ENCODE measurements at places on chromosomes 12 and 14.

GRCh38 chr14:103735022-103735421, 19.4 kb downstream of the ZFYVE21 start:
- DNase-seq: no peak

- no peak for DNase-seq
Measured at GRCh38 chr12:5889381-5890047, 55.5 kb downstream of the ANO2 start.

GRCh38 chr12:89227774-89228173, 124.5 kb downstream of the DUSP6 start:
- no peak for DNase-seq

GRCh38 chr12:4112290-4112689, 161.3 kb upstream of the CCND2 start:
- DNase-seq: no peak

- no peak for DNase-seq
Measured at GRCh38 chr14:103225476-103225875, 102.2 kb downstream of the TNFAIP2 start.

GRCh38 chr12:24361877-24362580, 412.6 kb upstream of the SOX5 start:
- no peak for DNase-seq

DNA sequence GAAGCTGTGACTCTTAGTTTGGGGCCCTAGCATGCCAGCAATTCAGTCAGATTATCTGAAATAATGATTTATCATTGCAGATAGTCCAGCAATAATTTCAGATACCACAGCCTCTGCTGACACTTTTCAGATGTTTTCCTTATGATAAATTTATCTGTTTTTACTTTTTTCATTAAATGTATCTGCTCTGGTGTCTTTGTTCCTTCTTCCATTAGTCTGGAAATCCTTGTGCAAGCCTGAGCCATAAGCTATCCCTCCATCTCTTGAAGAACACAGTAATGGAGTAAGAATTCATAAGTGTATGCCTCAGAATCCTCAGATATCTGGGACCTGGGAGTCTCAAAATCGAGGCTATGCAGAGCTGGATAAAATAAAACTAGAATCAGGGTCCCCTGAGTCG, 146.4 kb upstream of the KRR1 start:
- DNase-seq: no peak

- peak; percentile 63 for DNase-seq
Measured at GRCh38 chr12:6758506-6759095, 5.7 kb upstream of the MLF2 start.

GRCh38 chr14:94054401-94054800, 26.6 kb downstream of the DDX24 start:
- no peak for DNase-seq

DNA sequence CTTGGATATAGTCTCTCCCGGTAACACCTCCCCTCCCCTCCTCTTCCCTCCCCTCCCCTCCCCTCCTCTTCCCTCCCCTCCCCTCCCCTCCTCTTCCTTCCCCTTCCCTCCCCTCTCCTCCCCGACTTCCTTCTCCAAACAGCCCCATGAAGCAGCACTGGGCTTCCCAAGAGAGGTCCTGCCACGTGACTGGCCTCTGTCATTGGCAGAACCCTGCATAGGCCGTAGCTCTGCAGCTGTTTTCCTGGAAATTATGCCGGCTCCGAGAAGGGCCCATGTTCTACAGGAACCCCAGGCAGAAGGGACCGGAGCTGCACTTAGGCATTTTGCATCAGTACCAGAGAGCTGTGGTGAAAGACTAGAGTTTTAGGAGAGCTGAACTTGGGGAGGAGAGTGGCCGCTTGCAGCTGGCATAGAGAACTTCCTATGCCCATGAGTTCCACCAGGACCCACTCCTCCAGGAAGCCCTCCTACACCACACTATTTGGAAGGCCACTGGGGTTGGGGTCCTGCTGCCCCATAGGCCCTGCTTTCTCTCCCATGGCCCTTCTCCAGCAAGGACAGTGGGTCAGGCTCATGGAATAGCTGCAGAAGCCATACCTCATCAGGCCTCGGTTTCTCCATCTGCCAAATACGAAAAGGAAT, 5.1 kb upstream of the TNFAIP2 start:
- no peak for DNase-seq

GRCh38 chr14:91383439-91383838, 34.2 kb downstream of the CCDC88C start:
- DNase-seq: no peak

GRCh38 chr14:50475460-50475859, 56.9 kb downstream of the MAP4K5 start:
- DNase-seq: no peak

- DNase-seq: peak; percentile 60
Measured at GRCh38 chr12:12319451-12320183, 30.4 kb downstream of the MANSC1 start.

- DNase-seq: no peak
Measured at GRCh38 chr14:24840204-24840893, 206.4 kb upstream of the GZMB start.

GRCh38 chr12:57130941-57131340, 2.7 kb downstream of the LRP1 start:
- no peak for DNase-seq

GRCh38 chr14:66238969-66239368, 247.2 kb upstream of the CCDC196 start:
- DNase-seq: no peak

- DNase-seq: peak; percentile 22
Measured at GRCh38 chr14:55752580-55753390, 172.8 kb downstream of the KTN1 start.

GRCh38 chr12:68349220-68349621, 17.1 kb upstream of the MDM1 start:
- peak; percentile 16 for DNase-seq

- no peak for DNase-seq
Measured at GRCh38 chr14:72666610-72667009, 227.3 kb downstream of the DPF3 start.

DNA sequence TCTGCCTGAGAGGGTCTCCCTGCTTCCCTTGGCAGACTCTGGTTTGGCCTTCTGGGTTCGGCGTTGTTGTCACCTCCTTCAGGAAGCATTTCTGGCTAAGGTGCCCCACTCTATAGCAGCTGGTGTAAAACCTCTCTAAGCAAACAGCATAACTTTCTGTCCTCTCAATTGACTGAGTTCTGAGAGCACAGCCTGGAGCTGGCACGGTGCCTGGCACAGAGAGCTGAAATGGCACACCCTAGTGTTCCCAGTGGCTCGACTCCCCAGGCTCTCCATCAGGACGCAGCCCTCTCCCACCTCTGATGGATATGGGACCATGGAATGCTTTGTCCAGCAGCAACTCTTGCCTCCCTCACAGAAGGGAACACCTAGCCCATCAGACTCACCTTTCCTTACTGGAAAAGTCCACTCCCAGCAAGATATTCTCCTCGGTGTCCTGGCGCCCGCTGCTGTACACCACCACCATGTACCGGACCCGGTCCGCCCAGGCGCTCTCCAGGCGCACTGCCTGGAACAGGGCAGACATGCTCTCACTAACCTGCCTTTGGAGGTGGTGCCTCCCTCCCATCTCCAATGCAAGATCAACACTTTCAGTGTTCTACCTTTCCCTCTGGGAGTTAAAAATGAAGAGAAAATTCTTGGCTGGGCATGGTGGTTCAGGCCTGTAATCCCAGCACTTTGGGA, 40.6 kb downstream of the SSH1 start:
- no peak for DNase-seq

- no peak for DNase-seq
Measured at GRCh38 chr12:31732926-31733548, 4.2 kb upstream of the AMN1 start.

- DNase-seq: no peak
Measured at GRCh38 chr14:35043046-35043445, 3.0 kb upstream of the FAM177A1 start.

DNA sequence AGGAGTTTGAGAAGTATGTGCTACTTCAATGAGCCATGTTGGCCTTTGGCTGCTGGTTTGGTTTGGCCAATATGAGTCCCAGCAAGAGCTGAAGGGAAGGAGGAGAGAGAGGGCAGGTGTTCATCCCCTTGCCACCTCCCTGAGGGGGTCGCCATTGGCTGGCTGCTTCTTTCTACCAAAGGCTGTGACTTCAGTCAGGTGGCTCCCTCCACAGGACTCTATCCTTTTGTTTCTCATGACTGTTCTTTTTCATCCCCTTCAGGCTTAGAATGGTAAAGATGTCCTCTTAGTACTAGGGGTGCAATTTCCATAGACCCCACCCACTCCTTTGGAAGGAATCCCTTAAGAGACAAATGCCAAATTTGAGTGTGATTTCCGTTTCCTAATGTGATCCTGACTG, 31.2 kb upstream of the OTOGL start:
- no peak for DNase-seq

GRCh38 chr12:70757830-70758493, 120.7 kb upstream of the PTPRB start:
- no peak for DNase-seq

DNA sequence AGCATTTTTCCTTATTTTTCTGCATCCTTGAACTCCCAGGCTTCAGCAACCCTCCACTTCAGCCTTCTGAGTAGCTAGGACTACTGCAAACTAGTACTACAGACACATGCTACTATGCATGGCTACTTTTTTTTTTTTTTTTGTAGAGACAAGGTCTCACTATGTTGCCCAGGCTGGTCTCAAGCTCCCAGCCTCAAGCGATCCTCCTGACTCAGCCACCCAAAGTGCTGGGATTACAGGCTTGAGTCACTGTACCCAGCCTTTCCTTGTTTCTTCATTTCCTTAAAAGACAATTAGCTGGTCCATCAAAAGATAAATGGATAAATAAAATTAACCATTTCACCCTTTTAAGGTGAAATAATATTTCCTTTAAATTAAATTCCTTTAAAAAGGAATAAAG, 205.8 kb downstream of the SPTSSA start:
- no peak for DNase-seq

- no peak for DNase-seq
Measured at GRCh38 chr14:64566651-64567122, 16.9 kb downstream of the PPP1R36 start.

DNA sequence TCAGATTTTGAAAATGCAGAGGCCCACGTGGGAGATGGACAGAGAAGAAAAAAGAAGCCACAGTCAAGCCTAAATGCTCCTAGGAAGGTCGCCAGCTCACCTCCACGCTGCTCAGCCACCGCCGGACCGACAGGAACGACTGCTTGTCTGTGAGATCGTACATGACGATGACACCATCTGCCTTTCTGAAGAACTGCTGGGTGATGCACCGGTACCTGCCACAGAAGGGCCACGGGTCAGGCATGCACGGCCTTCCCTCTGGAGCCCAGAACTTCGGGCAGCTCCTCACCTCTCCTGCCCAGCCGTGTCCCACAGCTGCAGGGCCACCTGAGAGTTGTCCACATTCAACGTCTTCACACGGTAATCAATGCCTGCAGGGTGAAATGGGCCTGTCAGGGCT, 125.6 kb downstream of the CRACR2A start:
- DNase-seq: no peak

DNA sequence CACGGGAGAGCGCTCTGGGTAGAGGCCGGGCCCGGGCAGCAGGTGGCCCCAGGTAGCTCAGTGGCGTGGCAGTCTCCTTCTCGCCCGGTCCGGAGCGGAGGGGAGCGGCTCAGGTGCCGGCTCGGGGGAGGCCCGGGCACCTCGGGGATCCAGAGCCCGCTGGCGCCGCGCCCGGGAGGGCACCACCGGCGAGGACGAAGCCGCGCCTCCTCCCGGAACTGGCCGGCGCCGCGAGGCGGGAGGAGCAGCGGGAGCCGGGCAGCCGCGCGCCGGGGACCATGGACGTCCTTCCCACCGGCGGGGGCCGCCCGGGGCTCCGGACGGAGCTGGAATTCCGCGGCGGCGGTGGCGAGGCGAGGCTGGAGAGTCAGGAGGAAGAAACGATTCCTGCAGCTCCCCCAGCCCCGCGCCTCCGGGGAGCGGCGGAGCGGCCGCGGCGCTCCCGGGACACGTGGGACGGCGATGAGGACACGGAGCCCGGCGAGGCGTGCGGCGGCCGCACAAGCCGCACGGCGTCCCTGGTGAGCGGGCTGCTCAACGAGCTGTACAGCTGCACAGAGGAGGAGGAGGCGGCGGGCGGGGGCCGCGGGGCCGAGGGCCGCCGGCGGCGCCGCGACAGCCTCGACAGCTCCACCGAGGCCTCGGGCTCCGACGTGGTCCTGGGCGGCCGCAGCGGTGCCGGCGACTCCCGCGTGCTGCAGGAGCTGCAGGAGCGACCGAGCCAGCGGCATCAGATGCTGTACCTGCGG, 21.5 kb upstream of the GNS start:
- peak; percentile 56 for DNase-seq

GRCh38 chr12:74665690-74666089, 128.1 kb downstream of the ATXN7L3B start:
- no peak for DNase-seq

DNA sequence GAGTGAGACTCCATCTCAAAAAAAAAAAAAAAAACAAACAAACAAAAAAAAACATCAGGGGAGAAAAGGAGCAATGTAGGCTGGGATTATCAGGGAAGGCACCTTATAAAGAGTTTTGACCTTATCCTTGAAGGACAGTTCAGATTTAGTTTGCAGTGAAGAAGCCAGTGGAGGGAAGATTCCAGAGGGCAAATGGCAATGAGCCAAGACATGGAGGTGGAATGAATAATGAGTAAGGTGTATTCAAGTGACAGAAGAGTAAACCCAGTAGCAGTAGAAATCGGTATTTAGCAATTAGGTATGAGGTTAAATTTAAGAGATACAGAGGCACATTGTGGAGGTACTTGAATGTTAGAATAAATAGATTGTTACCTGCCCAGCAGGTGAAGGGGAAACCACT, 2.2 kb upstream of the DUSP16 start:
- no peak for DNase-seq

GRCh38 chr12:57005980-57006808, at the start of gene ZBTB39:
ZBTB39 (minus strand) TSS chr12:57006546; CDS start chr12:57004917, 1,629 bp downstream.
- peak; percentile 71 for DNase-seq

DNA sequence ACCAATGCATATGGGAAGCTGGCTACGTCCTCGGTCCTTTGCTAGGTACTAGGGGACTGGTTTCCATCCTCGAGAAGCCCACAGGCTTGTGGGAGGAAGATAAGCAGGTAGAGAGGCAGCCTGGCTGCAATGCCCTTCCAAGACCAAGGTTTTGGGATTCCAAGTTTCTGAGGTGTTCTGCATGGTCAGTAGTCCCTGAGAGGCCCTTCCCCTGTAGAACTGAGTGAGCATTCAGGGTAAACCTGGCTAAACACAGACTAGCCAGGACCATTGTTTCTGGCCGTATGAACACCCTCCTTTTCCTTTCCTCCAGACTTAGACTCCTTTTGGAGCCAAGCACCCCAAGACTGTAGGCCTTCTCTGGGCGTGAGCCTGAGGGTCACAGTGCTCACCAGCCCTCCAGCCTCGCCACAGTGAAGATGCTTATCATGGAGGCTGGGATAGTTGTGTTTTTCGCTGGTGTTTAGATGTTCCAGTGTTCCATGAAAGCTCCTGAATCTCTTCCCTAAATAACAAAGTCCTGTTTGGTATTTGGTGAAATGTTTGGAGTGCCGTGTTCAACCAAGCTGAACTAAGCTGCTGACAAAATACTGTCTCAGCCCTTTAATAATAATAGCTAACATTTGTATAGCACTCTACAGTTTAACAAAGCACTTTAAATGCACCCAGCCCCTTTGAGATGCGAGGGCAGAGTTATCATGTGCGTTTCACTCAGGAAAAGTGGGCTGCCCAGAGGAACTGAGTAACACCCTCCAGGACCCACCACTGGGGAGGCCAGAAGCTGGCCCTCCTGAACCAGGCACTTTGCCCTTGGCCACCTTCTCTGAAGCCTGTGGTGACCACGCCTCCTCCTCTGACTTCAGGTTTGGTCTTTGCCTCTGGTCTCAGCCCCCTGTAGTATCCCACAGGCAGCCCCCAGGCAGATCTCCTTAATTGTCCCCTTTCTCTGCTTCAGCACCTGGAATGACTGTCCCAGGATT, 284.5 kb downstream of the CACNA1C start:
- no peak for DNase-seq
